NCI-H187 treated with DMSO at 0.1 percent for 48 hours (cell line): ENCODE measurements at places on chromosomes 16 and 17.

GRCh38 chr17:61863801-61864126 lies 436 bp upstream of the BRIP1 start:
- DNase-seq, result no peak

GRCh38 chr17:78529871-78530670 lies 47.1 kb downstream of the DNAH17 start:
- peak; percentile 73 for DNase-seq

- no peak for DNase-seq
Measured at GRCh38 chr17:80152081-80152702, 5.3 kb upstream of the EIF4A3 start.

DNA sequence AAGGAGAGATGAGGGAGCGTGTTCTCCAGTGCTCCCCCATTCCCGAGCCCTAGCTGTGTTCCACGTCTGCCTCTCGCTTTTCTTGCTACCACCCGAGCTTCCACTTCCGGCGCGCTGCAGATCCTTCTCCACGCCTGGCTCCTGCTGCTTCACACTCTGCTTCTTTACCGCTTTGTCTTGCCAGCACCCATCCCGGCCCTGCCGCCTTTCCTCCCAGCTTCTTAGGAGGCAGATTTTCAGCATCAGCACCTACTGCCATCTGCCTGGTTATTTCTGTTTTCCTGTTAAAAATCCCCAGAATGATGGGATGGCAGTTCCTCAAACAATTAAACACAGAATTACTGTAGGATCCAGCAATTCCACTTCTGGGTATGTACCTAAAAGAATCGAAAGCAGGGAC lies 64.7 kb downstream of the ELAC2 start:
- DNase-seq, result no peak

GRCh38 chr16:82425661-82426060 lies 201.1 kb upstream of the CDH13 start:
- DNase-seq, result no peak

DNA sequence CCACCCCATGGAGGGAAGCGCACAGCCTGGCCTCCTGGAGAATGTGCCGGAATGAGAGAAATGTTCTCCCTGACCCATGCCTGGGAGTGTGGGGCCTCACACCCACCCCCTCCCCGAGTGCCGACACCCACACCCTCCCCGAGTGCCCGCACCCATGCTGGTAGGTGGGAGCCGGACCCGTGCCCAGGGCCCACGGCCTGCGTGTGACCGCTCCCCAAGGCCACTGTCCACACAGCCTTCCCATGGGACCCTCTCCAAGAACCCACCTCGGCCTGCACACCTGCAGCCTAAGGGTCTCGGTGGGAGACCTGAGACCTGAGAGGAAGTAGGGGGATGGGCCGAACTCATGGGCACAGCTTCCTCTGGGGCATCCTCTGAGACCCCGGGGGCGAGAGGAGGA lies 3.3 kb upstream of the PVALEF start:
- DNase-seq, result no peak

- no peak for DNase-seq
Measured at GRCh38 chr17:15981208-15981607, 18.3 kb downstream of the ZSWIM7 start.
